GM23338 (cell line): ENCODE measurements at places on chromosomes 11 and 22.

GRCh38 chr11:1047595-1048156, 11.2 kb upstream of the MUC6 start:
- no peak for DNase-seq
- no peaks in the 10 kb centered on the region for H3K27me3 ChIP-seq
- no peaks in the 10 kb centered on the region for H3K4me1 ChIP-seq
- H3K36me3 ChIP-seq: no peaks in the 10 kb centered on the region

DNA sequence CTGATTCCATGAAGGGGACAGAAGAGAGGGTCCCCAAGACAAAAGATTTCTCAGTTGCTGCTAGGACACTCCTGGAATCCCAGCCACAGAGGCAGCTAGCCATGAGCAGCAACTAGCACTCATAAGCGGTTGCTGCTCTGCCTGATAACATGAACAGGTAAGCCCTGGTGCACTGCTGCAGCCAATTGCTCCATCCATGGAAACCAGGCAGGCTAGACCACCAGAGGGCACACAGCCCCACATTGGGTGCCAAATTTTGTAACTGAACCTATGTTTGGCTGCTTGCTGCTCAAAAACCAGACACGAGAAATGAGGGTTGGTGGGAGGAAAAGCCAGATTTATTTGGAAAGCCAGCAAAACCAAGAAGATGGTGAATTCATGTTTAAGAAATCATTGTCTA, 21.9 kb upstream of the QSER1 start:
- H3K27me3 ChIP-seq: no peaks in the 10 kb centered on the region
- peak; percentile 82 for DNase-seq
- no peak overlapping the region for H3K27ac ChIP-seq
- no peak overlapping the region for H3K4me3 ChIP-seq
- no peaks in the 10 kb centered on the region for H3K36me3 ChIP-seq

DNA sequence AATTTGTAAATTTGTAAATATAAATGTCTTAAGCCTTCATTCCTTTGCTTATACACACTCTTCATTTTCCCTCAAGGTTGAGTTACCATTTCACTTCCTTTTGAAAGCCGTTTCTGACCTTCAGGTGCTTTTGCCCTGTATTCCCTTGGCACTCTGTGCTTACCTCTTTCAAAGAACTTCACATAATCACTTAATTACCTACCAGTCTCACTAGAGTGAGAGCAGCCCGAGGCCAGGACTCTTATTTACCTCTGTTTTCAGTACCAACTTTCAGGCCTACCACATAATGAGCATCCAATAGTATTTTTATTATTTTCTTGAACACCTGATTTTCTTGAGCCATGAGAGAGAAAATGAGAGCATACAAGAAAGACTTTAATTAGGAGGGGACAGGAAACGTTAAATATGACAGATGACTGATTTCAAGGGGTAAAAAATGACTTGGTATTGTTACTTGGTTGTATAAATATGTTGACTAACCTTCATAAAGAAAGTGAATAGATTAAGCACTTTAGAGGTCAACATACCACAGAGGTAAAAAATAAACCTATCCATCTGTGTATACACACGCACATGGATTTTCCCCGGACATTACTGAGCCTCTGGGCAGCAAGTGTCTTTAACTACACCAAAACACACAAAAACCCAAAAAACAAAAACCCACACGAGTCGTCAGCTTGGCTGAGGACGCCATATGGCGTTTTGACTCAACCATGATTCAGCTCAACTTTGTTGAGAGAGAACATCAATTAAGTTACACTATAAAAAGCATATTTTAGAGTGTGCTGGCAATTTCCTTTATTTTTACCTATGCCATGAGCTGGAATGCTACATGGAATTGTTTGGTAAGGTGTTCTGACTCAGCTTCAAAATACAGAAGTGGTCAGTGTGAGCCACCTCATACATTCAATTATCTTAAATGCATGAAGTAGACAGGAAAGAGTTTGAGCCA, 7.6 kb downstream of the ATXN10 start:
- peaks cover 19% of the 10 kb centered on the region for H3K4me1 ChIP-seq
- H3K27ac ChIP-seq: no peak overlapping the region
- H3K36me3 ChIP-seq: no peaks in the 10 kb centered on the region
- no peaks in the 10 kb centered on the region for H3K27me3 ChIP-seq
- H3K4me3 ChIP-seq: no peak overlapping the region
- no peak for DNase-seq

GRCh38 chr22:28329186-28330073, 350.2 kb downstream of the TTC28 start:
- H3K36me3 ChIP-seq: no peaks in the 10 kb centered on the region
- H3K4me1 ChIP-seq: peaks cover 25% of the 10 kb centered on the region
- H3K27me3 ChIP-seq: no peaks in the 10 kb centered on the region

DNA sequence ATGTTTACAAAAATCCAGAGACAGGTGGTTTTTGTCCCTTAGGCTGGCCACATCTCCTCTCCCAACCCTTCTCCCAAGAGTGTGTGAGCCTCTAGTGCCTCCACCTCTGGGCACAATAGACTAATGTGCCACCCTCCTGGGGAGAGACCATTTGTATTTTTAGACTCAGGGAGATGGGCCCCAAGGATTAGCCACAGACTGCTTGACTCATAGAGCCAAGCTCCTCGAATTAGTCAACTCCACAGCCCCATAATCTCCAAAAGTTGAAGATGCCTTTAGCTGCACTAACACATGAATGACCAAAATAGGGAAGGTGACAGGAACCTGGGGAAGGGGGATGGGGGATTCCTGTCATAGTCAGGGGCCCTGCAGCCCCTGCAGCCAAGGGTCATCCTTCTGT, 53.0 kb upstream of the LRRC32 start:
- no peak overlapping the region for H3K4me3 ChIP-seq
- no peaks in the 10 kb centered on the region for H3K36me3 ChIP-seq

DNA sequence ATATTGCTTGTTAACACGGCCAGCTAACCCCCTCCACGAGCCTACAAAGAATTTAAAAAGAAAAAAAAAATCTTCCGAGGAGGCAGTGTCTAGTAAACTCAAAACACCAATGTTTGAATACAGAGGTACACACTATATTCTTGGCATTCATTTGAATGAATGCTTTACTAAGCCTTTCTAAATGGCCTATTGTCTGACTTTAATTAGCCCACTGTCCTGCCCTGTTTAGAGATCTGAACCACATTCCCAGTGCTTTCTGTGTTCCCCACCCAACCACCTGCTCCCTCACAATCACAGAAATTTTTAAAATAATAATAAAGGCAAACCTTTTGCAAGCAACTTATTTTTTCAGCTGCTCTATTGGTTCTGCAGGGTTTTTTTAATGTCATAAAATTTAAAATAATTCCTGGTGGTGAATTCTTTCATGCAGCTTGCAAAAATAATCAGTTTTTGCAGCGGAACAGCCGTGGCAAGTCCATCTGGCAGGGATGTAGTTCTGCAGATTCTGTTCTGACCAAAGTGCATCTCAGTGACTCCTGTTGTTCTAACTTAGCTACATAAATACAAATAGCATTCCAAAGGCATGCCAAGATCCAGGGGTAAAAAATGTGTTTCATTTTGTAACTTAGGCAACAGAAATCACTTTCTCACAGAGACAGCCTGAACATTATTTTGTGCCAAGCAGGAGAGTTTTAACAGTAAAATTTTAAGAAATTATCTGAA, 23.8 kb downstream of the POU2AF2 start:
- no peak overlapping the region for H3K27ac ChIP-seq
- H3K36me3 ChIP-seq: no peaks in the 10 kb centered on the region
- DNase-seq: no peak
- no peak overlapping the region for H3K4me3 ChIP-seq
- no peaks in the 10 kb centered on the region for H3K4me1 ChIP-seq
